Choroid plexus epithelial cell (primary cell): ENCODE measurements at places on chromosomes 6 and 20.

- no peak for DNase-seq
These were observed 91.7 kb upstream of the MYL9 start for GRCh38 chr20:36449663-36450062.

- no peak for DNase-seq
These were observed 9.7 kb upstream of the ZNF334 start for GRCh38 chr20:46523108-46523507.

DNA sequence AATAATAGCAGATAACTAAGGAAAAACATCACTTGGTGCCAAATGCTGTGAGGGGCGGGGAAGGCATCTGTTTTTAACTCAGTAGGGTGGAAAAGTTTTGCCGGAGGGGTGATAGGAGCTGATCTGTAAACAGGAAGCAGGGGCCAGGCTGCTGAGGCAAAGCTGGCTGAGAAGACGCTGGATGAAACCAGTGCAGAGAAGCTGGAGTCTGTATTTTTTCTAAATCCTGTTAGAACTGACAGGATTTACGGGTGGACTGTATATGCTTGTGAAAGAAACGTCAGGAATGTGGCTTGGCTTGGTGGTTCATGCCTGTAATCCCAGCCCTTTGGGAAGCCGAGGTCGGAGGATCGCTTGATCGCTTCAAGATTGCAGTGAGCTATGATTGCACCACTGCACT lies 5.6 kb downstream of the PCMTD2 start:
- DNase-seq: peak; percentile 71

DNA sequence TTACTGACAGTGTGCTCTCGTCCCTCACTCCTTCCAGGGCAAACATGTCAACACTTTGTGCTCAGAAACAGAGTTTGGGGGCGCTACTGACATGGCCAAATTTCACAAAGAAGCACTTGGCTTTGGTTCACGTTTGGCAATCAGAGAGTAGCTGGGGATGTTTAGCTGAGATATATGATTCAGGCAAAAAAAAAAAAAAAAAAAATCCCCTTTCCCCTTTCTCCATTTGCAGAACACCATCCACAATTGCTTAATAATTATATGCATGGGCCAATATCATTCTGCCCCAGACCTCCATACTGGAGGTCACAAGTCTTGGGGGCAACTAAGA lies 128.4 kb upstream of the ADGRF1 start:
- no peak for DNase-seq

- DNase-seq: peak; percentile 12
These were observed 746.8 kb downstream of the HDGFL1 start for GRCh38 chr6:23316131-23316530.

- no peak for DNase-seq
These were observed 236.9 kb downstream of the TBXT start for GRCh38 chr6:165930668-165931214.

- DNase-seq: peak; percentile 42
These were observed 47.8 kb downstream of the GFOD1 start for GRCh38 chr6:13439644-13440043.

GRCh38 chr20:60242836-60243505 lies 284.7 kb downstream of the CDH26 start:
- no peak for DNase-seq

DNA sequence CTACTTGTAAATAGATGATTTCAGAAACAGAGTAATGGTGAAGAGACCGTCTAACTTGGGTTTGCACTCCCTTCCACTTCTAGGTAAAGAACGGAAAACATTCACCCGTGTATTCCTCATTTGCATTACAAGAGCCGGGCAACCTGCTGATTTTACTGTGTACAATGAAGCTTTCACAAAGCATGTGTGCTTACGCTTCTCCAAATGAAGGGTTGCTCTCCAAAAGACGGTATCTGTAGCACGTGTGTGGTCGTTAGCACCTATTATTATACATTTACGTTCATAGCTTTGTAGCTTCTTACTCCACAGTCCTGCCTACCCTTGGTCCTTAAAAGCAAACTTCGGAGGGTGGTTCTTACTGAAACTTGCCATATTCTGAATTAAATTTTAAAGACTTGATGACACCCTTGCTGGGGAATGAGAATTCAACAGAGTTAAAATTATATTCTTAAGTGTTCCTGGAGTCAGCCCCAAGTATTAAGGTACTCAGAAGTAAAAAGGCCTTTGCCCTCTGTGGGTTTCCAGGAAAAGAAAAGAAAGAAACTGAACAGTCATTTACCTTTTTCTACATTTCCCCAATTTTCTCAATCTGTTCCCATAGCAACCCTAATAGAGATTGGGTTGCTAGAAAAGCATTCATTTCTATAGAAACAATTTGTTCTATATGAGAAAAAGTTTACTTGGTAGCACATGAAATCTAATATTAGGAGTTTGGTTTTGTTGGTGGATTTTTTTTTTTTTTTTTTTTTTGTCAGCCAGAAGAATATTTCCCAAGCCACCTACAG lies 61.9 kb upstream of the KCNG1 start:
- no peak for DNase-seq

GRCh38 chr20:25281541-25281991 lies 33.7 kb downstream of the PYGB start:
- no peak for DNase-seq

GRCh38 chr6:115617031-115617430 lies 443.7 kb downstream of the FRK start:
- DNase-seq: no peak

GRCh38 chr6:116444092-116444491 lies 17.1 kb upstream of the CALHM6 start:
- DNase-seq: peak; percentile 78

- DNase-seq: no peak
These were observed 302.7 kb downstream of the RFPL4B start for GRCh38 chr6:112649853-112650252.

DNA sequence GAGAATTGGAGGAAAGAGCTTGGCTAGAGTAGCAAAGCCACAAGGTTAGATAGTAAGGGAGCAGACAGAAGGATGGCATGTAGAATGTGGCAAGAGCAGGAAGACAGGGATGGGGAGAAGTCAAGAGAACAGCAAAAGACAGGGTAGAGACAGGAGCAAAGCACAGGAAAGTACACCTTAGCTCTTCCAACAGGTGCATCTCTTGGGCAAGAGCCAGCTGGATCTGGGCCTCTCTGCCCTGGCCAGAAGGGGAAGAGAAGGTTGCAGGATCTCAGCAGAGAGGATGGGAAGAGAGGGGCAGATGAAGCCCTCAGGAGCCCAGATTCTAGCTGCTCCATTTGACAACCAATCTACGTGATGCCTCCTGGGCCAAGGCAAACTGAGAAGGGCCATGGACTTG lies 16.7 kb downstream of the SCUBE3 start:
- DNase-seq: no peak

DNA sequence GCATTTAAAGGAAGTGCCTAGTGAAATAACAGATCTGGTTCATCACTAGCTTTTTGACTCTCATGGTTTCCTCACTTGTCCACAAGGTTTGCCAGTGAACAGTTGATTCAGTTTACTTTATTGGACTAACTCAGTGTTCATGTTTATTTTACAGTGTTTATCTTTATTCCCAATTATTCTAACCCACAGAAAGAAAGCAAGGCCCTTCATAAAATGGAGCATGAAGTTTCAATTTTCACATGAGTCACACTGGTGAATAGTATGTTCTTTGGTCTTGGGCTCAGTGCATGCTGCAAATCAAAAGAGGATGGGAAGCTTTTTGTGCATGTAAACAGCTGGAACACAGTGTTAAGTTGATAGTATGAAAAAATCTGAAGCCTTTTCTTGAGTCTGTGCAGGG lies 217.6 kb upstream of the HDDC2 start:
- no peak for DNase-seq

DNA sequence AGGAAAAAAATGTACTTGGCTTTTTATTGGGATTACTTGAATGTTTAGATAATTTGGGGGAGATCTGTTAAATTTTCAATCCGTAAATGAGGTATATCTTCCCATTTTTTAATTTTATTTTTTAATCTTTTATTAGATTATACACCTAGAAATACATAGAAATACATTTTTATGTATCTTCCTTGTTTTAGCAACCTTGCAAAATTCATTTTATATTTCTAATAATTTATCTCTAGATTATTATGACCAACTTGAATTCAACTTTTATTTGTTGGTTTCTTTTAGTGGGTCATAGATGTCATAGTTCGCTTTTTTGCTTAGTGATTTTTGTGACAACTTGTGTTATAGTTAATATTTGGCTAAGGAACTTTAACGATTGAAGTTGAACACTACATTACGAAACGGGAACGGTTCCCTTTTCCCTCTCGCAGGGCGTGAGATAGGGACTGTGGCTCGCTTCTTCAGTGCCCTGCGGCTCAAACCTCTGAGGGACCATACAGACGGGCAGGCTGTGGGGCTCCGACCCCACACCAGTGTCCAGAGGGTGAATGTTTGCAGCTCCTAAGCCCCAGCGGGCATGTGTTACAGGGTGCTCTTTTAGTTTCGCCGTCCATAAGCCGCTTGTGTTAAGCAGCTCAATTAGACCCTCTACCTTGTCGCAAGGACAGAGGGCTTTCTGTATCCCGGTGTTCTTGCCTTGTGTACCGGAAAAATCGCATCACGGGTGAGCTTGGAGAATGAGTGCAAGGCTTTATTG lies 53.8 kb downstream of the PRND start:
- no peak for DNase-seq

GRCh38 chr6:33577718-33578117 lies 2.4 kb downstream of the BAK1 start:
- no peak for DNase-seq

DNA sequence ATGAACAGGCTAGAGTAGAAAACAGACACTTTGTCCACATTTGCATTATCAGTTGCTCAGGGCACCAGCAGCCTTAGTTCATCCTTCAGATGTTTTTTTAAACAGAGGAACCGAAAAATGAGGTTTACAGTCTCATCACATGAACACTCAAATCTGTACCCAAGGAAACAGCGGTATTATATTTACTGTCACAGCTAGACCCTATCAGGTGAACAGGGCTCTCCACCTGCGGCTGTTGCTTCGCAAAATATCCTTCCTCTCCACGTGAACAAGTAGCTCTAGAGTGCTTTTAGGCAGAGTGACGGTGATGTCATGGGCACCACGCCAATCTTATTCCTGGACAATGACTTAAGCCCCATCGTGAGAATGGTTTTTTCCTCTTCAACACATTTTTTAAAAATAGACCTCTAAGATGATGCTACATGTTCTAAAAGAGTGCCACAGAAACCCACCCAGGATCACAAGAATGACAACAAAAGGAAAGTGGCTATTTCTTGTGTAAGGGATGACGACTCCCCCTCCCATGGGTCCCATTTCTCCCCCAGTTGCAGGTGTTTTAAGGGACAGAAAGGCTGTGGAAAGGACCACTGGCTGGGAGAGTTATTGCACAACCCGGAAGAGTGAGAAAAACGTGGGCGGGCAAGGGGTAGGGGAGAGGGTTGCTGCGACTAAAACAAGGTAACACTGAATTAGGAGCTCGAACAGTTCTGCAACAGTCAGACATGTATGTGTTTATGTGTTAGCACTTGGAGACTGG lies 77.7 kb downstream of the EFHC1 start:
- peak; percentile 57 for DNase-seq

DNA sequence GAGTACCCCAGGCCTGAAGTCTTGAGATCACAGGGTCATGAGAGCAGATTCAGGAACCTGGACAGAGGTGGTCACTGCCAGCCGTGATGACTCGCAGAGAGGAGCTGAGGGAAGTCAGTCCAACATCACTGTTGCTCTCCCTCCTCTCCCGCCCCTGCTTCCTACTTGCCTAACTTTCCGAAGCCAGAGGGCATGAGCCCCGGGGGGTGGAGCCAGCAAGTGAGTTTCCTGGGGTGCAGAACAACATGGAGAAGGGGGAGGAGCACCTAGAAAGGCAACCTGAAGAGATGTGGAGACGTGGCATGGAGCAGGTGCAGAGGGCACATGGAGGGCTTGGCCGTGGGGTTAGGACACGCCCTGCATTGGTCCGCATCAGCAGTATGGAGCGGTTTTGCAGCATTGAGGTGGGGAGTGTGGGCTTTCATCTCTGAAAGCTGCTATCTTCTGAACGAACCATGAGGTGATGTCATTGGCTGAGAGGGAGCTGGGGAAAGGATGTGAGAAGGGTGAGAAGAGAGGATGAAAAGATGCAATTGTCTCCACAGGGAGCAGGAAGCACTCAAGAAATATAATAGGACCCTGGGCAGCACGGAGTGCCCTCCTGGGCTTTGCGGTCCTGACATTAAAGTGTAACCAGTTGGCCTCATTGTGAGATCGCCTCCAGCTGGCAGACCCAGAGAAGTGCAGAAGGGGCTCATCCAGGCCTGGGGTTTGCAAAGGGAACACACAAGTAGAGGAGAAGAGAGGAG lies 25.0 kb downstream of the GDAP1L1 start:
- DNase-seq: no peak

GRCh38 chr20:62891111-62891510 lies 29.5 kb upstream of the TCFL5 start:
- DNase-seq: peak; percentile 38

- no peak for DNase-seq
These were observed 7.1 kb upstream of the TSPYL1 start for GRCh38 chr6:116286773-116287358.

- DNase-seq: no peak
These were observed 63.2 kb upstream of the TBC1D7 start for GRCh38 chr6:13391537-13391936.

- no peak for DNase-seq
These were observed 291.0 kb downstream of the ZFAND3 start for GRCh38 chr6:38110481-38110971.

DNA sequence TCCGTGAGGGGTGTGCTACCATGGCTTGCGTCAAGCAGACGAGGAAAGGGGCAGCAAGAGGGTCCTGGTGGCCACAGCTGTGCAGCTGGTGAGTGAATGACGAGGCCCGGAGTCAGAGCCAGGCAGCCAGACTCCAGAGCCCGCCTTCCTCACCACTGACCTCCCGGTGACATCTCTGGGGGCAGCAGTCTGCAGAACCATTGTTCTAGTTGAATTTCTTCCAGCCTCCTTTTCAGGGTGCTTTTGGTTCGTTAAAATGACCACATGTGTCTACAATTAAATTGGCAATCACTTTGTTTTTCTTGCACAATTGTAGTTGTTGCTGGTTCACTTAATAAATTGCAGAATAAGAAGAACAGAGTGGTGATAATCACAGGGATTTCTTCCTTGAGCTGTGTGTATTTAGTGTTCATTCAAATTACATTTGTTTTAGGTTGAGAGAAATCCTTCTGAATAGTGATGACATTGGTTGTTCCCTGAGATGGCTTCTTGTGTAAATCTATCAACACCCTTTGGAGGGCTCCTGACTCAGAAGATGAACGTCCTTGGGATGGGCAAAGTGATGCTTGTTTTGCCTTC lies 96.4 kb downstream of the TULP4 start:
- peak; percentile 82 for DNase-seq

- no peak for DNase-seq
These were observed 59.9 kb upstream of the HBS1L start for GRCh38 chr6:135114355-135115145.

GRCh38 chr6:113432521-113433334 lies 424.4 kb upstream of the MARCKS start:
- DNase-seq: no peak

DNA sequence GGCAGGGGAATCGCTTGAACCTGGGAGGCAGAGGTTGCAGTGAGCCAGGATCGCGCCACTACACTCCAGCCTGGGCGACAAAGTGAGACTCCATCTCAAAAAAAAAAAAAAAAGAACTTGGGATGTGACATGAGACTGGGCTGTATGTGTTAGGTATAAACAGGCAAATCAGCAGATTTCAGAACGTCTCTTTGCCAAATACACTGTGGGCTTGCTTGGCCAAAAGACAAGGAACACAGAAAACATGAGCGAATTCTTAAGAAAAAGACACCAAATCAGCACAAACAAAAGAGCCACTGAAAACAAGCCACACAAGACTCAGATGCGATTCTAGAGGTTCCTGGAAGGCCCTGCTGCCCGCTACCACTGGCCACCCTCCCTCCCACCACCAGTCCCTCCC lies 12.5 kb downstream of the ETV7 start:
- no peak for DNase-seq
